Hematopoietic multipotent progenitor cell treated with erythropoietin and hydrocortisone succinate and interleukin-3 and kit ligand, for 17 days (in vitro differentiated cells): ENCODE measurements at places on chromosomes 7 and 10.
A peak's percentile ranks its signal among the peaks of the same experiment; 100 is the strongest.

DNA sequence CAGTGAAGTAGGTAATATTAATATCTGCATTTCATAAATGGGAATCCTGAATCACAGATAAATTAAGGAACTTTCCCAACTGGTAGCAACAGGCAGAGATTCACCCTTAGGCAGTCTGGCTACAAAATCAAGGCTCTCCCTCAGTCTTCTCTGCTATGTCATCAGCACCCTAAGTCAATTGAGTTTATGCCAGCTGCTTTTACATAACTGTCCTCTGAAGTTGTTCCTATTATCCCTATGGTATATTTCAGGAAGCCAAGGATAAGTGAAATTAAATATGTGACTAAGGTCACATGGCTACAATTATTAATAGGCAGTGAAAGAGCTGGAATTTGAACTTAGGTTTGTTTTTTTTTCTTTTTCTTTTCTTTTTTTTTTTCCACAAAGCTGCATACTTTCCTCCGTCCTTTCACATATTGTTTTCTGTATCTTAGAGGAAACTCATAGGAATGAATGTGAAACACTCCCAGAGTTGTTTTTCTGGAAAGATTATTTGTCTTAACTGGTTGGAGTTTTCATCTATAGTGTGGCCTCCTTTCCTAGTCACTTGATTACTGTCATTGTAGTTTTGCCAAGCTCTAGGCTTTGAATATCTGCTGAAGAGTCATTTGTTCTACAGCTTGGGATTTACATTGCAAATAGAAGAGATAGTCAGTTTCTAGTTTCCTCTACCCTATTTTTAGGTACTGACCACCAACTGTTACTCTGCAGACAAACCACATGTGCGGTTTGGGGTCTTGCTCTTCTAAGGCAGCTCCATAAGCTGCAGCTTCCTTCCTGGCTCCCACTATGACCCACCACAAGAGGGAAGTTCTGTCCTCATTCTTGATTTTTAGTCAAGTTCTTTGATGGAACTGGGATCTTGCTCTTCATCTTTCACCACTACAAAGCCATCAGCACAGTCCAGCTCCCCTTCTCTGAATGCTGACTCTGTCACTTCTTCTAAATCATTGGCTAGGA lies 338.0 kb upstream of the KIAA1217 start:
- DNase-seq: no peak

- no peak for DNase-seq
Measured at GRCh38 chr7:96667026-96667425, 42.6 kb downstream of the SEM1 start.

DNA sequence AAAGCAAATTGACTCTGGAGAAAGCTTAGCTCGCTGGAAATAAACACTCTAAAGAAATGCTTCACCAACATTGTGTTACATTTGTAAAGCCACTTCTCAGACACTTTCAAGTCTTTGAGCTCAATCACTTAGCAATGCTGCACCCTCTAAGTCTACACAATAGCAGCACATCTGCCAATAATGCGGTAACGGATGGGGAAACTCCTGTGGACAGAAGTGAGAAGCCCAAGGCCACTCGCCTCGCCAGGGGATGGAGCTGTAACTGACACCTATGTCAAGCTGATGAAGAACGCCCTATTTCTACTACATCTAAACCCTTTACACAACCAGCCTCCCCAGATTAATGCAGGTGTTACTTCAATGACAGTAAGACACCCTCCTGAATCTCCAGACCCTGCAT lies 167.7 kb downstream of the SFMBT2 start:
- no peak for DNase-seq

GRCh38 chr10:102819054-102819453 lies 18.2 kb downstream of the CYP17A1 start:
- no peak for DNase-seq

GRCh38 chr10:95464280-95464679 lies 96.9 kb downstream of the SORBS1 start:
- no peak for DNase-seq

GRCh38 chr7:52473756-52474155 lies 561.7 kb upstream of the POM121L12 start:
- DNase-seq: no peak

- no peak for DNase-seq
Measured at GRCh38 chr10:51892965-51893658, 193.7 kb upstream of the CSTF2T start.

- DNase-seq: no peak
Measured at GRCh38 chr10:92208157-92208720, 82.6 kb downstream of the CPEB3 start.

- no peak for DNase-seq
Measured at GRCh38 chr10:100319707-100320402, 10.2 kb downstream of the PKD2L1 start.

DNA sequence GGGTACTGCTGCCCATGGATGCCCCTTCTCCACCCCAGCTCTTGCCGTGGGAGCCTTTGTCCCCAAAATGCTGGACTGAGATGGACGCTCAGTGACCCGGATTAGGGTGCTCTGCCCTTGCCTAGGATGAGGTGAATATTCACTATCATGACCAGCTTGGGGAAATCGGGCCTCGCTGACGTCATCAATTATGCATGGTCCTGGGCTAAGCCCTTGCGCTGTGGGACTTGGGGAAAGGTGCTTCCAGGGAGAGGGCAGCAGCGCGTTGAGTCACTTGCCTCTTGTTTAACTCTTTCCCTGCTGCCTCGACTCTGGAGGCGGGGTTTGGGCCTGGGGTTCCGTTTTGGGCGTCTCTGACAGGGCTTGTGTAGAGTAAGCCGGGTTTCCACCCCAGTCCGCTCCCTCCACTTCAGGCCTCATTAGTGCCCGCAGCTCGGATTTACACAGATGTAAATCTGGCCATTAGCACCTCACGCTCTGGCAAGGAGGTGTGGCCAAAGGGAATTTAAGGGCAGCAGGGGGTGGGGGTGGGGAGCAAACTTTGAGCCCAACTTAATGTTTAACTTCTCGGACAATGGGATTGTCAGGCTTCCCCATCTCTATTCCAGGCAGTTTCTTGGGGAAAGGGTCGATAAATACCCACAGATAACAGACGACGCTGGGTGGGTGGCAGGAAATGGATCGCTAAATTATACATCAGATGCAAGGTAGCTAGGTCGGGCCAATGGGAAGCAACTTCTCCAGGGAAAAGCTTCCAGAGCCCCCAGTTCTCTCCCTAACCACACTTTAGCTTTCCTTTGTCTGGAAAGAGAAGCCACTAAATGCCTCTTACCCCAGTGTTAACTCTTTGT lies 51.3 kb upstream of the TCF7L2 start:
- no peak for DNase-seq

DNA sequence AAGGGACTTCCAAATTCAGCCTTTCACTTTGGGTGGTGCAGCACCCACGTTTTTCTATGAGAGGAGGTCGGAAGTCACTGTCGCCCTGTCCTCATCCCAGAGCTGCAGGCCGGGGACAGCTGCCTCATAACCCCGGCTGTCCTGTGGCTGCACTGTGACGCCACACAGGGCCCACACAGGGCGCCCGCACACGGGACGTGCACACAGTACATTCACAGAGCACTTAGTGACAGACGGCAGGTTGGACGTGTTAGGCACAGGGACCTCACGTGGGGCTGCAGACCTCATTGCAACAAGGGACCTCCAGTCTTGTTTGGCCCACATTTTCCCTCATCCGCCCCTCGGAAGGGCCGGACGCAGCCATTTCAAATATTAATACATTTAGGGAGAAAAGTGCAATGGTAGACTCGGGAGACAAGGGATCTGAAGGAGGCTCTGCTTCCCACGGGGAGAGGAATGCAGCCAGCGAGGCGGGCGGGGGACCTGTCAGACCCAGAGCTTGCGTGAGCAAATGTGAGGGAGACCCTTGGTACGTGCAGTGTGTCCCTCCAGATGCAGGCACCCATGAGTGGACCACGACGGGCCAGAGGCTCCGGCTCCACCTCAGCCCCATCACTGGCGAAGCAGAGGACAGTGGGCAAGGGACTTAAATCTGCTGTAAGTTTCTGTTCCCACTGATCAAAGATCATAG lies 86.7 kb downstream of the VOPP1 start:
- DNase-seq: no peak

DNA sequence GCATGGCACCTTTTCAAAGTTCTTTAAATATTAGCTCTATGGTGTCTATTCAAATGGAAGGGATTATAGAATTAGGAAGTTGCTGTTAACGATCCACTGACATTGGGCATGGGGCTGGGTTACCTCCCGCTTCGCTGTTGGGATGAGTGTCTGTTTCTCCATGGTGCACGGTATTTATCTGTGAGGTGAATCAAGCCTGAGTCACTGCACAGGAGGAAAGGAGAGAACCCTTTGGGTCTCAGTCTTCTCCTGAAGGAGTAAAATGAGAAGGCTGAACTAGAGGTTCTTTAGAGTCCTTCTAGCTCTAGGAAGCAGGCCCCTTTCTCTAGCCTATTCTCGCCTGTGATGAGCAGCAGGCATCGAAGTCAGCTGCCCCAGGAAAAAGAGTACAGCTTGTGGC lies 7.3 kb downstream of the JCAD start:
- DNase-seq: no peak

GRCh38 chr10:13899941-13900340 lies 313.2 kb downstream of the PRPF18 start:
- no peak for DNase-seq

- peak; percentile 67 for DNase-seq
Measured at GRCh38 chr10:28179006-28179742, 123.7 kb downstream of the MPP7 start.

DNA sequence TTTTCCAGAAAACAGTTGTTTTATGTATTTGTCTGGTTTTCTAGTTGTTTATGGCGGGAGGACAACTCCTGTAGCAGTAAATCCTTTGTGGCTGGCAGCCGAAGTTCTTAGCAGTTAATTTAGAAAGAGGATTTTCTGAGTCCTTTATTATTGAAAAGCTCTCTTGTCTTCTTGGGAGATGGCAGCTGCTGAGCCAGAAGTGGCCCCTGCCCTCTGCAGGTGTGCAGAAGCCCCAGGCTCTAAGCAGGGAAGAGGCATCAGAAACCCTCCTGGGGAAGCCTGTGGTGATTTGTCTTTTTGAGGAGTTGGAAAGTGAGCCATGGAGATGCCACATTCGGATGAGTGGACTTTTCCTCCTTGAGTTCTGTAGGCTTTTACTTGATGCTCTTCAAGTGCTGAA lies 106.3 kb downstream of the GLRX3 start:
- DNase-seq: no peak

GRCh38 chr10:26969145-26969926 lies 108.6 kb upstream of the ABI1 start:
- DNase-seq: no peak

DNA sequence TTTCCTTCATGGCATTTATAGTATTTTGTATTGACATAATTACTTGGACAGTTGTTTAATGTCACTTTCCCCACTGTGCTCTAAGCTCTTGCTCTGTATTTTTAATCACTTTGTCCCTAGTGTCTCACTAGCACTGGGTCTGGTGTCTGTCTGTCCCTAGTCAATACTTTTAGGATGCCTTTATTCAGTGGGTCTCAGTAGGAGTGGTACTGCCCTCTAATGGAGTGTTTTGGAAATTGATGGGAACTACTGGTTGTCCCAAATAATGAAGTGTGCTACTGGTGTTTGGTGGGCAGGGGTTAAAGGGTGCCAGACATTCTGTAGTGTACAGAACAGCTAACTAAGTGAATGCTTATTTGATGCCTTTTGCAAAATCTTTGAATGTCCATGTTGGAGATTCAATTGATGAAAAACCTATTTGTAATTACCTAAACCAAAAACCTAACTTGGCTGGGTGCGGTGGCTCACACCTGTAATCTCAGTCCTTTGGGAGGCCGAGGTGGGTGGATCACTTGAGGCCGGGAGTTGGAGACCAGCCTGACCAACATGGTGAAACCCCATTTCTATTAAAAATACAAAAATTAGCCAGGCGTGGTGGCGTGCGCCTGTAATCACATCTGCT lies 33.3 kb downstream of the CDK14 start:
- peak; percentile 6 for DNase-seq

DNA sequence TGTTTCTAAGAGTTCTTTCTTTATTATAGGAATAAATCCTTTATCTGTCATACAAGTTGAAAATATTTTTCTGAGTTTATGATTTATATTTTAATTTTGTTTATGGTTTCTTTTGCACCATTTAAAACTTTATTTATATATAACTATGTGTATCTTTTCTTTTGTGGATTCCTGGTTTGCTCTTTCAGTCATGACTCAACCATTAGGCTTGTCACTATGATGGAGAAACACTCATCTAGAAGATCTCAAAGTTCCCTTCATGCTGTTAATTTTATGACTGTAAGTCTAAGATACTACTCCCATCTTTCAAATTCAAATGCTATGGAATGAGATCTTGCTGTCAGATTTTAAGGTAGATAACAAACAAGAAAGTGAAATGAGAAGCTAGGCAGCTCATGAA lies 199.5 kb downstream of the INHBA start:
- DNase-seq: no peak

GRCh38 chr7:728602-729001 lies 1.5 kb upstream of the PRKAR1B start:
- DNase-seq: no peak

DNA sequence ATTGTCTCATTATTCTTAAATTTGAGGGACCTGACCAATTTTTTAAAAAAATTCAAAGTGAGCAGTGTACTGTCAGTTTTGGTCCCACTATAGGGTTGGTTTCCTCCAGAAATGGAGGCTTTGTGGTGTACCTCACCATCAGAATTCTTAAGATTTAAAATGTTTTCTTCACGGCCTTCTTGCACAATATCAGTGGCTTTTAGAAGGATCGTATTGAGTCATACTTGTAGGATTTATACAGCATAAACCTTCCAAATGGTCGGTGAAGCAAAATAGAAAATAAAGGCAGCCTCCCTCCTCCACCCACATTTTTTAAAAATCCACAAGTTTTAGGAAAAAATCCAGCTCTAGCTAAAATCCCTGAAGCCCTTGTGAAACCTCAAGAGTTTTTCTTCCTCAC lies 126.4 kb downstream of the RNLS start:
- no peak for DNase-seq

GRCh38 chr7:29606830-29607229 lies 43.2 kb downstream of the PRR15 start:
- no peak for DNase-seq

DNA sequence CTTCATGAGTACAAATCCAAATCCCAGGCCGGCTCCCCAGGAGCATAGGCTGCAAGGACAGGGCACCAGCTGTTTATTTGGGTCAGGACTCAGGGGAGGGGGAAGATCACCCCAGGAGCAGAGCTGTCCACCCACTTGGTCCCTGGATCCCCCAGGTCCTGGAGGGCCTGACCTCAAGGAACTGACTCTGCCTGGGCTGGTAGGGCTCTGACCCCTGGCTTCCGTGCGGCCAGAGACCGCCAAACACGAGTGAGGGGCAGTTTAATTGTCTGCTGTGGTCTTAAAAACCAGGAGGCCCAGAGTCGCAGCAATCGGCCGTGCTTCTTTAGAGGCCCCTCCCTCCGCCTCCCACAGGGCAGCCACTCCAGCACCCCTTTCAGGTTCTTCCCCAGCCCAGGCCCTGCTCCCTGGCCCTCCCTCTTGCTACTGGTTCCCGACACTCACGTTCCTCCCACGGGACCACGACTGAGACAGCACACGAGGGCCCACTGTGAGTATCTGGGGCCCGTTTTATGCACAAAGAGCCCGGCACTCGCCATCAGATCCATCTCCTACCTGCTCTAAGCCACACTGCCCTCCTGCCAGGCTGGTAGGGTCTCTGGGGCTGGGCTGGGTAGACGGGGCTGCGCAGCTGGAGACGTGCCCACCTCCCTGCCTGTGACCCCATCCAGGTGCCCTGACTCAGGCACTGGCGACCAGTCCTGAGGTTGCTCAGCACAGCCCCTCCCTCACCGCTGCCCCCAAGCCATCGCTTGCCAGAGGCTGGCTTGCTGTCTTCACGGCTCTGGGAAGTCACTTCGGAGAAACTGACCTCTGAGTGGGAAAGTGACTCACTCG lies 30.0 kb upstream of the CFAP46 start:
- no peak for DNase-seq

GRCh38 chr10:80132299-80133139 lies at the start of gene PLAC9:
Gene PLAC9 (plus strand): TSS chr10:80132730. CDS start chr10:80132763, 33 bp downstream.
- DNase-seq: no peak

GRCh38 chr7:47479821-47480575 lies 101.9 kb downstream of the TNS3 start:
- no peak for DNase-seq
